ENCODE measurements at places on chromosomes 13 and 19. TPM values are rescaled to one million over a fixed set of nuclear protein-coding genes. Genes with fewer than 3 reads are reported as not detected.

- peak; percentile 92 for DNase-seq
Measured at GRCh38 chr19:54266133-54266532, 9.1 kb upstream of the LILRB5 start.

- DNase-seq, result peak; percentile 73
Measured at GRCh38 chr19:47230054-47230920, 712 bp downstream of the BBC3 start.

DNA sequence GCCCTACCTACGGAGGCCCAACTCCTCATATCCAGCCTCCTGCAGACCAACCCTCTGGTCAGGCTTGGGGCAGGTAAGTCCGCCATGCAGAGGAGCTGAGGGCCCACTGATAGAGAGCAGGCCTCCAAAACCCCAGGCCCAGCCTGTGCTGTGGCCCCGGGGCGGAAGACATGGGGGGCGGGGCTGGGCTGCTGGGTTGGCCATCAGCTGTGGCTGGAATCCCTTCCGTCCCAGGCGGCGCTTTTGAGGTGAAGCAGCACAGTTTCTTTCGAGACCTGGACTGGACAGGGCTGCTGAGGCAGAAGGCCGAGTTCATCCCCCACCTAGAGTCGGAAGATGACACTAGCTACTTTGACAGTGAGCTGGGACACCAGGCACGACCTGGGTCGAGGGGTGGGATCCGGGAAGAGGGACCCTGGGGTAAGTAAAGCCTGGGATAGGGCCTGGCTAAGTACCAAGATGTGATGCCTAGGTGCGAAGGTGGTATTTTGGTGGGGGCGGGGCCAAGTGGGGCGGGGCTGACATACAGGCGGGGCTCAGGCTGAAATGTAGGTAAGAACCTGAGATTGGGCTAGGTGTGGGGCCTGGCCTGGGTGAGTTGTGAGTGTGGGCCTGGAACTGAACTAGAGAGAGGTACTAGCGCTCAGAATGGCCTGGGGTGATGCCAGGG lies 15.4 kb downstream of the DNASE2 start:
- peak; percentile 70 for DNase-seq

- no peak for DNase-seq
Measured at GRCh38 chr19:47663911-47664771, 49.1 kb upstream of the EHD2 start.

DNA sequence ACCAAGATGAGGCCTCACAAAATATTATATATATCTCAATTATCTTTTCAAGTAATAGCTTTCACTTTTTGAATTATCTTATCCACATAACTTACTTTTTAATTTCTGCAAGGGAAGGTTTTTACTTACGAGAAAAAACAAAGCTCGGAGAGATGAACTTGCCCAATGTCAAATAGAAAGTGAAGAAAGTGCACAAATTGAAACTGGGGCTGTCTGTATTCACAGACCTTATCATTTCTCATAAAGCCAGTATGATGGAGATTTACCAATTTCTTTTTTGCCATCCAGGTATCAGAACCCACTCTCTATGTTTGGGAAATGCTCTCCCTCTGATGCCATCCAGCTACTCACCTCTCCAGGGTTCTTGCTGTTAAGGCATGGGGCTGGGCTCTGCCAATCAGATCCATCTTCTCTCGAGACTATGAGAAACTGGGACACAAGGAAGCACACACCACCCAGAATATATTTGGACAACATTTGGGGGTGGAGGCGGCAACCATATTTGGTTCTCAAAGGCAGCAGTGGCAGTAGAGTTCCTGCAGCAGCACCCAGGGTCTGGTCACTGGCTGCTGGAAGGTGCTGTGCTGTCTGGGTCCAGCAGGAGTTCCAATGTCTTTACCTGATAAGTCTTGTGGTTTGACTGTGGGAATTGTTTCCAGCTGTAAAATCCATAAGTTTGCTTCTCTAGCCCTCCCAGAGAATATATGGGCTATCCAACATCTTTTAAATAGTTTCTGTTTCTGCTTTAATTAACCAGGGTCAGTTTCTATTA lies 45.8 kb upstream of the SCEL start:
- no peak for DNase-seq

DNA sequence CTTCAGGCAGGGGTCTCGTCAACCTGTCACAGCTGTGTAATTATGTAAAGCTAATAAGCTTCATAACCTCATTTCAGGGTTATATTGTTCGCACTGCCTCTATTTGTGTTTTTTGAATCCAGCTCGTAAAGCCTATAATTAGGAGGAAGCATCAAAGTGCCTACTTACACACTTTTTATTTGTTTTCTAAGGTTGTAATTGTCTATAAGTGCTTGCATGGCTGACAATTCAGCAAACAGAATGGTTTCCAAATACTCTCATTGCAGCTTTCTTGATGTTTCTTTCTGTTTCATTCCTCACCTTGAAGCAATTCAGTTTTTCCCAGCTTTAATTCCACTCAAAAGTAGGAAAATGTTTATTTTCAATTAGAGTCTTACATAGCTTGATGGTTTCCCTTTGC lies 336.3 kb downstream of the HS6ST3 start:
- DNase-seq, result no peak

GRCh38 chr19:2064788-2065524 lies 13.9 kb upstream of the MKNK2 start:
- no peak for DNase-seq

DNA sequence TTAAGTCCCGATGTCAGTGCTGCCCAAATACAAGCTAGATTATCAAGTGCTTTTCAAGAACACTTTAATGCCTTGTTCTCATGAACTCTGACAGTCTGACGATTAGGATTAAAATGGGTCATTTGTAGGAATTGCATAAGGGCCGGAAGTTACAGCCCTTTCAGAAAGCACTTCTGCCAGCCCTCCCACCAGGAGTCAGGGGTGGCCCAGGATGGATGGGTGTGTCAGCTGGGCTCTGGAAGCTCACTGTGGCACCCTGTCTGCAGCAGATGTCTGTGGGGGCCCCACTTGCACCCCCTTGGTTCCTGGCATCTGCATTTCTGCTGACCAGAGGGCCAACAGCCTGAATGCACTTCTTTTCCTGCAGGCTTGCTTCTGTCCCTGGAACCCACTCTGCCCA lies 712.7 kb downstream of the UQCRFS1 start:
- DNase-seq, result no peak

DNA sequence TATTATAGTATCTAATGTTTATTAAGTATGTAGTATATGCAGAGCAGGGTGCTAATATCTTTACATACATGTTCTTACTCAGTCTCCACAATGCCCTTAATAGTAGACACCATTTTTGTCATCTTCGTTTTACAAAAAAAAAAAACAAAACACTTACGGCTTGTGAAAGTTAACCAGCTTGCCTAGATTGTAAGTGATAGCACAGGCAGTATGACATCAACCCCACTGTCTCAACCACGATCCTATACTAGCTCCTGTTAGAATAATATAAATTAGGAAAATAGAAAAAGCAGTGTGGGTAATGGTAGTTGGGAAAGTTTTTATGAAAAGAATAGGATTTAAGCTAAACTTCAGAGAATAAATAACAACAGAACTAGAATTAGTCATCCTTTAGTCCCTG lies 34.3 kb downstream of the MICU2 start:
- no peak for DNase-seq

DNA sequence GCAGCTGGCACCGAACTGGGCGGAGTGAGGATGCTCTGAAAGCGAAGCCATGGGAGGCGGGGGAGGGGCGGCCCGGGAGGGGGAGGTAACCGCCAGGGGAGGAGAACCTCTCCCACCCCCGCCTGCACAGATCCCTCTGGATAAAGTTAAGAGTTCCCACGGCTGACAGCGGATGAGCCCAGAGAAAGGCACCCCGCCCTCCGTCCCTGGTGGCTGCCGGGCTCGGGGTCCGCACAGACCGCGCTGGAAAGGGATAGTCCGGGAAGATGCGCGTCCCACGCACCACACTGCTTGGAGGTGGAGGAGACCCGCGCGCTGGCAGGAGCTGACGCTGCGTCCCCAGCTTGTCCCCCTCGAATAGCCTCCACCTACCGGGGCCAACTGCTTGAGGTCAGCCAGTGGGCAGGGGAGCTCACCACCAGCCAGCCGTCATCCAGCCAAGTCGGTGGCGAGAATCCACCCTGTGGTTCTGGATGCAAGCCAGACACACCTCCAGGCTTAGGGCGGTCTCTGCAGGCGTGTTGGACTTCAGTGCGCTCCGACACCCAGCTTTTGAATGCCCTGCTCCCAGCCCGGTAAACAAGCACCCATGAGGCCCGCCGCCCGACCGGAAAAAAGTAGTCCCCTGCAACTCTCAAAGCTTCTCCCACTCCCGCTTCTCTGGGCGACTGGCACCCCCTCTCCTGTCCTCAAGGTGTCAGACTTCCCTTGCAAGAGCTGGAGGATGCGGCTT lies at the start of gene TRPC4:
TSS of gene TRPC4 (minus strand) at position 17 of the 733 bp plus-strand sequence. CDS start 86,439 bp downstream, outside the sequence.
- DNase-seq, result peak; percentile 84

DNA sequence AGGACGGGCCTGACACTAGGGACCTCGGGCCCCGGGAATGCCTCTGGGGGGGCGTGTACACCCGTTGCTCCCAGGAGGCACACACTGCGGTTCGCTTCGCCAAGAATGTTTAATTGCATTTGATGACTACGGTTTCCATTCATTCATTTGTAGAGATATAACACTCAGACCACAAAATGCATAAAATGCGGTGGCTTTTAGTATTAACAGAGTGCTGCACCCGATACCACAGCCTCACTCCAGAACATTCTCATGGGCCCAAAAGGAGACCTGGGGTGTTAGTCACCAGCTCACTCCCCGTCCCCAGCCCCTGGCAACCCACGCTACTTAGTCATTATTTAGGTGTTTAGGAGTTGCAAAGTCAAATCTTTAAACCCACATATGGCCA lies 21.8 kb downstream of the HCN2 start:
- no peak for DNase-seq

DNA sequence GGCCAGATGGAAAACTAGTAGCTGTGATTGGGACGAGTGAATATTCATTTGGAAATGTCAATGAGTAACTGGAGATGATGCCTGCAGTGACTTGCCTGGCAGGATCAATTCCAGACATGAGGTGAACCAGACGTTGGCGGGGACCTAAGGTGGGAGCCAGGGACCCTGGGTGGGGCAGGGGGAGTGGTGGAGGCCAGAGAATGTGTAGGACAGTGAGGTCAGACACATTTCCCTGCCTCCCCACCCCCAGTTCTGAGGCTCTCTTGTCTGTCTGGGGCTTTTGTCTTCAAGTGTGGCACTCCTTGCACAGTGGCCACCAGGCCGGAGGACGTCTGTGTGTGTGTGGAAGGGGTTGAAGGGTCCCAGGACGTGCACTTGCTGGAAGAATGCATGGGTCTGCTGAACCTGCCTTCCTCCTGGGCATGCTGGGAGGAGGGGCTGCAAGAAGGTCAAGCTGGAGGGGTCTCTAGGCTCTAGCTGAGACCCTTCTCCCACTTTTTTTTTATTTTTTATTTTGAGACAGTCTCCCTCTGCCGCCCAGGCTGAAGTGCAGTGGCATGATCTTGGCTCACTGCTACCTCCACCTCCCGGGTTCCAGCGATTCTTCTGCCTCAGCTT lies 51.6 kb downstream of the CHST8 start:
- DNase-seq, result no peak

GRCh38 chr13:48110132-48110868 lies 15.4 kb upstream of the MED4 start:
- DNase-seq, result no peak

GRCh38 chr13:97231829-97232196 lies 9.7 kb downstream of the MBNL2 start:
- DNase-seq, result no peak

GRCh38 chr13:113477724-113478123 lies 12.8 kb downstream of the DCUN1D2 start:
- no peak for DNase-seq

- DNase-seq, result no peak
Measured at GRCh38 chr19:5417495-5418436, 37.5 kb upstream of the ZNRF4 start.

GRCh38 chr13:110366733-110367132 lies 59.6 kb downstream of the COL4A2 start:
- no peak for DNase-seq

DNA sequence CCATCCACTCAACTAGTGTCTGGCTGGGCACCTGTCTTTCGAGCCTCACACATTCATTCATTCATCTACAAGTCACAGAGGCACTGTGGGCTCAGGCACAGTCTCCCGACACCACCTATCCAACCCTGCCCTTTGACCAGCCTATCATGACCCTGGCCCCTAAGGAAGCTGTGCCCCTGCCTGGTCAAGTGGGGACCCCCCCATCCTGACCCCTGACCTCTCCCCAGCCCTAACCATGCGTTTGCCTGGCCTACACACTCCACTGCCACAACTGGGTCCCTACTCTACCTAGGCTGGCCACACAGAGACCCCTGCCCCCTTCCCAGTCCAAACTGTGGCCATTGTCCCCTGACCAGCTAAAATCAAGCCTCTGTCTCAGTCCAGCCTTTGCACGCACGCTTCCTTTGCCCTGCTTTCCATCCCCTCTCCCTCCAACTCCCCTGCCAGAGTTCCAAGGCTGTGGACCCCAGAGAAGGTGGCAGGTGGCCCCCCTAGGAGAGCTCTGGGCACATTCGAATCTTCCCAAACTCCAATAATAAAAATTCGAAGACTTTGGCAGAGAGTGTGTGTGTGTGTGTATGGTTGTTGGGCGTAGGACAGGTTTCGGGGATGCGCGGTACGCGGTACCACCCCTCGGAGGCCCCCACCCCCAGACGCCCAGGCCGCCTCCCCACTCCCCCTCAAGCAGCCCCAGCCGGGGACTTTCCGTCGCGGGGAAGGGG lies 404 bp upstream of the IL27RA start:
- DNase-seq, result no peak

- DNase-seq, result no peak
Measured at GRCh38 chr13:50069261-50069660, 54.0 kb downstream of the KCNRG start.

DNA sequence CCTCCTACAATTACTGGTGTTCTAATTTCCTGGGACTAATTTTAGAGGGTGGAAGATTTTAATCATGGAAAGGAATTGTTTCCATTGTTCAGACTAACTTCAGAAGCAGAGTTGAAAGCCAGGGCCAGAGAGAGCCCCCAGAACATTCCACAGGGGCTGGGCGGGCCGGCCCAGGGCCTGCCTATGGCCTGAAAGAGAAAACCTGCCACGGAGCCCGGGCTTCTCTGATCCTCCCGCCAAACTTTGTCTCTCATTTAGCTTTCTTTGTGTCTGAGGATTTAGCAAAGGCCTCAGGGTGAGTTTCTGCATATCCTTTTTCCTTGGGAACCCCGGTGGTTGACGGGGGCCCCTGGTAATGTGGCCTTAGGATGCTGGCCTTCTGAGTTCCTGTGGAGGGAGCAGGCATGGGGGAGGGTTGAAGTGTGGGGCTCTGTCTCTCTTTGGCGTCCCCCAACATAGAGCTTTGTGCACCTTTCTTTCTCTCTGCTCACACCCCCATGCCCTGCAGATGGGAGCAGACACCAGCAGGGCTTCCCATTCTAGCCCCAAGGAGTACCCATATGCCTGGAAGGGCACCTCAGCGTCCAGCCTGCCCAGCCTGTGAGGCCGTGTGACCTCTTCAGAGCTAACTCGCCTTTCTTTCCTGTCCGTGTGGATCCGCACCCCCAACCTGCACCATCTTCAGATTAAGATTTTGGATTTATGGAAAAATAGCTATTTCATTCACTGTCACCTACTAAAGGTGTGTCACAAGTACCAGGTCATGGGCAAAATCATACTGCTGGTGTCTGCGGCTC lies 539.5 kb downstream of the FGF9 start:
- DNase-seq, result peak; percentile 47

Gene ANGPTL8
- not detected for total RNA-seq

Gene KDELR1
- total RNA-seq, result 198 TPM

Gene CRLF1
- 13.9 TPM for total RNA-seq

Gene NLRP9
- total RNA-seq, result not detected

Gene APOC4
- not detected for total RNA-seq

Gene TINCR
- total RNA-seq, result 0.18 TPM

Gene OR10H1
- total RNA-seq, result not detected

Gene CEACAM1
- 0.94 TPM for total RNA-seq

Gene SARS2
- total RNA-seq, result 59.7 TPM

Gene FFAR3
- not detected for total RNA-seq

Gene NDUFA7
- total RNA-seq, result 70.7 TPM

Gene RFXAP
- total RNA-seq, result 8.7 TPM

Data from H9 (cell line).